ENCODE measurements at places on chromosomes 5 and 9. TPM values are rescaled to one million over a fixed set of nuclear protein-coding genes. Genes with fewer than 3 reads are reported as not detected.

The OR1J4 gene
- polyA plus RNA-seq = not detected

The PCDHGB3 gene
- not detected for polyA plus RNA-seq

The C1QTNF3 gene
- 0.52 TPM for polyA plus RNA-seq

The FABP6 gene
- not detected for polyA plus RNA-seq

The GPR150 gene
- 3.5 TPM for polyA plus RNA-seq

The GGTA1 gene
- polyA plus RNA-seq = not detected

The SLC34A1 gene
- not detected for polyA plus RNA-seq

The PRUNE2 gene
- polyA plus RNA-seq = not detected

The FAM240B gene
- polyA plus RNA-seq = not detected

The MUSK gene
- polyA plus RNA-seq = not detected

The ANKRD18A gene
- polyA plus RNA-seq = 0.20 TPM

The TMEM252 gene
- not detected for polyA plus RNA-seq

The FOXD4 gene
- polyA plus RNA-seq = 0.12 TPM

The SMIM33 gene
- polyA plus RNA-seq = 0.64 TPM

The ZBED3 gene
- polyA plus RNA-seq = 0.74 TPM

The GBGT1 gene
- polyA plus RNA-seq = not detected

The ABO gene
- polyA plus RNA-seq = not detected

The TTC16 gene
- 1.7 TPM for polyA plus RNA-seq
